Stimulated activated CD4-positive, alpha-beta T cell treated with anti-CD3 and anti-CD28 coated beads, Interleukin-4, amount 100 ng/mL, for 4 hours (primary cell): ENCODE measurements at places on chromosomes 11 and 22.

DNA sequence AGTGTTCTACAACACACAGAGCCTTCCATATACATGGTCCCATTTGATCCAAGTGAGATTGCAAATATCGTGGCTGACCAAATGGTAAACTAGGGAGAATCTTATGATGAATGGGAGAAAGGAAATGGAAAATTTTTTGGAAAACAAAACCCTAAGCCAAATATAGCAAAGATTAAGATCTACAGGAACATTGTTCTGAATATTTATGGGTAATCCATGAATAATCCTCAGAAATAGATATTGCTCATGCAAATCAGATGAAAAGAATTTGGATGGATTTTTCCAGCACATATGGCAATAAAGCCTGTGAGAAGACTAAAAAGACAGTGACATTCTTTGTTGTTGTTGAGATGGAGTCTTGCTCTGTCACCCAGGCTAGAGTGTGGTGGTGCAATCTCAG is 21.7 kb upstream of the PRDM10 start:
- no peak for DNase-seq

DNA sequence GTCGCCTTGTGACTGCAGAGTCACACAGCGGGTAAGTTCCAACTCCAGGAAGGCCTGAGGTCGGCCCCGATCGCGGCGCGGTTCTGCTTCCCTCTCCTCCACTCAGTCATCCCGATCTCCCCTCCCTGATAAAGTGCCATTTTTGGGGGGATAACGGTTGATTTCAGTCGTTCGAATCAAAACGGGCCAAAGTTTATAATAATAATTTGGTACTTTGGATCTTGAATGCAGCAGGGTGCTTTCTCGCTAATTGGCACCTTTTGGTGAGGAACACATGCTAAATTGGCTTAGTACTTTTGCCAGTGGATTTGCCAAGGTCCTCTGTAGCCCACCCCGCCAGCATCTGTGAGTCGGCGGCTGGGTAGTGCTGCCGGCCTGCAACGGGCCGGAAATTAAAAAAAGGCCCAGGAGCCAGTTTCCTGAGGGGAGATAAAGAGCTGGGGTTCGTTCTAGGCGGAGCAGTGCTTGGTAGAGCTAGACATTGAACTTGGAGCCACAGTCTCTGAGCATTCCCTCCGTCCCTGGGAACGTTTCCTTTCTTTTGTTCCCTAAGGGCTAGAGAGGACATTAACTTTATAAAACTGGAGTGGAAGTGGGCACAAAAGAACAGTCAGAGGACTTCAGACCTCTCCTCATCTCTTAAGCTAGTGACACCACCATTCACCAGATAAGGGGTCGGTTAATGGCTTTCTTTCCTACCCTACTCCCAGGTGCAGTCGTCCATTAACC is 997 bp downstream of the UBE2L3 start:
- no peak for DNase-seq

- DNase-seq: no peak
Measured at GRCh38 chr11:132206993-132207392, 836.6 kb downstream of the NTM start.

DNA sequence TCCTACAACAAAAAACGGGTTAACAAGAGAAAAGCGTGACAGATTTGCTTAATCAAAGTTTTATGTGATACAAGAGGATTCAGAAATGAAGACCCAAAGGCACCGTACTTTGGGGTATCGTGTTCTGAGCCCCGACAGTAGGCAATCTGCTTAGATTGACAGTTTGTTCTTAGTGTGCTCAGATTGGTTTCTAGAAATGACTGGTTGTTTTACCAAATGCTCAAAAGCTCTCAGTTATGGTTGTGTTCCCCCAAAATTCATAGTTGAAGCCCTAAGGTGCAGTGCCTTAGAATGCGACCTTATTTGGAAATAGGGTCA is 102.7 kb downstream of the RASSF10 start:
- DNase-seq: no peak

DNA sequence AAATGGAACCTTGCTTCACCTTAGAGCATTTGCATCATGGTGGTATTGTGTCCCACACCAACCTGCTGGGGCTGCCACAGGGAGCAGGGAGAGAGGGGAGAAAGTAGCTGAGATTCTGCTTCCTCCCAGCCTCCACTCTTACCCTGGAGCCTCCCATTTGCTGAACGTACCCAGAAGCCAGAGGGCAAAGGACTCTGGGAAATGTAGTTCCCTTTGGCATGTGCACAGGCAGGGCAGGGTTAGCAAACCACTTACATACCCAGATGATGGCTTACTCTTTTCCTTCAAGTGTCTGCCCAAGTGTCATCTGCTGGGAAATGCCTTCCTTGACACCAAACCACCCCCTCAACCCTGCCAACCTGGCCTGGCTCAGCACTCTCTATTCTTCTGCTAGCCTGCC is 16.9 kb downstream of the SMIM38 start:
- no peak for DNase-seq

- no peak for DNase-seq
Measured at GRCh38 chr11:46553814-46554212, 40.0 kb downstream of the AMBRA1 start.

DNA sequence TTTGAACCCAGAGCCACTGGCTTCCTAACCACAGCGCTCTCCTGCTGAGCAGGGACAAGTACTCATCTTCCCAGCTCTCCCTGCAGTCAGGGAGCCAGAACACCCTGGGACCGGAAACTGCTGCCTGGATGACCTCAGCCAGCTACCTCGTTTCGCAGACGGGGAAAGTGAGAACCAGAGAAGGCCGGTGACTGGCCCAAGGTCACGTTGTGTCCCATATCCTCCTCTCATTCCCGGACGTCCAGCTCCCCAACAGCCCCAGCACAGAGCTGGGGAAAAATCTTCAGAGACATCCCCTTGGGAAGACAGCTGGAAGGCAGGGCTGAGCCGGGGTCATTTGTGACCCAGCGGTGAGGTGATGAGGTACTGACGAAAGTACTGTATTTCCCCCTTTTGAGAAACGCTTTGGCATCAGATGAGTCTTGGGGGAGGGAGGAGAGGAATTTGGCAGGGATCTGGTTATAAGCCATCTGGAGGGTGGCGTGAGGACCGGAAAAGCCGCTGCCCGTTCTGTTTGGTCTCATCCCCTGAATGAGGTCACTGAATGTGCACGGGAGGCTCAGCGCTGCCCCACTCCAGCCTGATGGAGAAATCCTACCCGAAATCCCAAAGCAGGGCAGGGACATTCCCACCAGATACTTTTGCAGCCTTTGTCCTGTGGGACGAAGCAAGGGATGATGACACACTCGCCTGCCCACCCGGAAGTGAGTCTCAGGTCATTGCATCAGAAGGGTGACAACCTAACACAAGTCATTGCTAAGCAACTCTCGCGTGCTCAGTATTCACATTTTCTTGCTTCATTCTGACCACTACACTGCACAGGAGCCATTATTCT is 41.1 kb downstream of the LIF start:
- DNase-seq: no peak

DNA sequence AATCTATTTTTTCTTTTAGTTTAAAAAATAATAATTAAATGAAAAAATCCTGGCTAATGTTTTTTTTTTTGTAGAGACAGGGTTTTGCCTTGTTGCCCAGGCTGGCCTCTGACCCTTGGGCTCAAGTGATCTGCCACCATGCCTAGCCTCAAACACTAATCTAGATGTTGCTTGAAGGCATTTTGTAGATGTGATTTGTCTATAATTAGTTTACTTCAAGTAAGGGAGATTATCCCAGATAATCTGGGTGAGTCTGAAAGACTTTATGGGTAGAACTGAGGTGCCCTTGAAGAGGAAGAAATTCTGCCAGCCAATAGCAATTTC is 38.6 kb upstream of the RBFOX2 start:
- no peak for DNase-seq

- DNase-seq: peak; percentile 54
Measured at GRCh38 chr11:122655527-122656072, at the start of gene UBASH3B. TSS of gene UBASH3B (plus strand) at chr11:122655722. CDS start at chr11:122656050, 328 bp downstream.

DNA sequence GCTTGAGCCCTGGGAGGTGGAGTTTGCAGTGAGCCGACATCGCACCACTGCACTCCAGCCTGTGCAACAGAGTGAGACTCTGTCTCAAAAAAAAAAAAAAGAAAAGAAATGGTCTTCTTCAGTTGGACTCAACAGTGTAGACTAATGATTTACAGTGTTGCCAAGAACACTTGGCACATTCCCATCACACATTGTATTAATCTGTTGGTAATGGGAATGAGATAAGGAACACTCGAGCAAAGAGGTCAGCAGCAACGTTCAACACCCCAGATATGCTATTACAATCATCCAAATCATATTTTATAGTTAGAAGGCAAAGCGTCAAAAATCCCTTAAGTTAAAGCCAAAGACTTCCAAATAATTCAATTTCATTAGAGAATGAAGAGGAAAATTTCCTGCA is 14.5 kb downstream of the CDON start:
- no peak for DNase-seq

GRCh38 chr11:70298243-70298915 is 27.9 kb downstream of the PPFIA1 start:
- DNase-seq: no peak

DNA sequence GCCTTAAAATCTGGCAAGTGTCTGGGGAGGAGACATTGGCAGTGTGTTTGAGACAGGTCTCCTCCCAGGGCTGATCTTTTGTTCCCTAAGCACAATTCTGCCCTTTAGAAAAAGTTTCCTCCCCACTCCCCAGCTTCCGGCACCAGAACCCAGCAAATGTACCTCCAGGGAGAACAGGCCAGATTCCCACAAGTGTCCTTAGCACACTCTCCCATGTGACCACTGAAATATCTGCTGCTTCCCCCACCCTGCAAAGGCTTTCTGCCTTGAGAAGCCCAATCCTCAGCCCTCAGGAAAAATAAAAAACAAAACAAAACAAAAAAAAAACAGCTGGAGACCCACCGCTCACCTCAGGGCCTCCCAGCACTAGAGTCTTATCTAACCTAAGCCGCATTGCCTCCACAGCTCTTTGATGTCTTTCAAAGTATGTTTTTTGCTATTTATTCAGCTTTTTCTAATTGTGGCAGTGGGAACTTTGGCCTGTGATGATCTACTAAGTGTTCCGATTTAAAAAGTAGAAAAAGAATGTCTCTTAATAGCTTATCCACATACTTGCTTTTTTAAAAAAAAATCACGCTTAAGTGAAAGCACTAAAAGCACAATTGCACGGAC is 29.0 kb upstream of the FBLN1 start:
- no peak for DNase-seq

DNA sequence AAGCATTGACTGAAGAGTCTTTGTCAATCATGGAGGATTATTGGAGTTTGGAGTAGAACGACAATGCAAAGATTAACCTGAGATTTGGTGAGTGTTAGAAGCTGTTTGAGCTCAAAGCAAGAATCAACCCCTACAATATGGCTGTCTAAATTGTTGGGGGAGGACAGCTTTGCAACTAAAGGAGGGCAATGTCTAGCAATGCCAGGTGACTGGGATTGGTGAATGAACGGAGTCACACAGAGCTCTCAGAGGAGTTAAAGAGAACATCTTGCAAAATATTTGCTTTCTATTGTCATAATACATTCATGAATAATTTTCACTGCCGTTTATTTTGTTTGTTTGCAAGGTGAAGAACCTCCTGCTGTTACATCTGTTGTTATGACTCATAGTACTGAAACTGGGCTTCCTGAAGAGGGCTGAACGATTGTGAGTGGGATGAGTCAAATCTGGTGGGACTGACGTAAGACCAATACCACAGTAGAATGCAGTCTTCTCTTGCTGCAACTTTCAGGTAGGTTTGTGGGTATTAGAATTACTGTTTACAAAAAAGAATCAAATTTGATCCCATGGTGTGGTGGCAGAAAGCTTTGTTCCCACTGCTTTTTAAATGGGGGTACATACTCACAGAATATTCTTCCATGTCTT is 281.9 kb downstream of the CADM1 start:
- DNase-seq: no peak

GRCh38 chr22:36384766-36385481 is 2.8 kb downstream of the MYH9 start:
- DNase-seq: peak; percentile 55

DNA sequence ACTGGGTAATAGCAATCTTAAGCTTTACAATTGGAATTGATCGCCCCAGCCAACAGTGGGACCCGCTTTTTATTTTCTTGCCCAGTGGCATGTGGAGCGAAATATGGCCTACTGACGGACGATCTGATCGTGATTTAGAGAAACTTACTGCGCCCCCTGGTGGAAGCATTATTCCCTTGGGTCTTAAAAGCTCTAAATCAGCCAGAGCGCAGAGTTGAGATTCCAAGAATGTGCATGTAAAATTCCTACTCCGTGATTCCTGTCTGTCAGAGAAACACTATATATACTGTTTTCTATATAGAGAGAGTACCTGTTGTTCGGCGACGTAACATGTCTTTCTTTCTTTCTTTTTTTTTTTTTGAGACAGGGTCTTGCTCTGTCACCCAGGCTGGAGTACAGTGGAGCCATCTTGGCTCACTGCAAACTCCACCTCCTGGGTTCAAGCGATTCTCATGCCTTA is 3.7 kb upstream of the DPF2 start:
- peak; percentile 70 for DNase-seq

DNA sequence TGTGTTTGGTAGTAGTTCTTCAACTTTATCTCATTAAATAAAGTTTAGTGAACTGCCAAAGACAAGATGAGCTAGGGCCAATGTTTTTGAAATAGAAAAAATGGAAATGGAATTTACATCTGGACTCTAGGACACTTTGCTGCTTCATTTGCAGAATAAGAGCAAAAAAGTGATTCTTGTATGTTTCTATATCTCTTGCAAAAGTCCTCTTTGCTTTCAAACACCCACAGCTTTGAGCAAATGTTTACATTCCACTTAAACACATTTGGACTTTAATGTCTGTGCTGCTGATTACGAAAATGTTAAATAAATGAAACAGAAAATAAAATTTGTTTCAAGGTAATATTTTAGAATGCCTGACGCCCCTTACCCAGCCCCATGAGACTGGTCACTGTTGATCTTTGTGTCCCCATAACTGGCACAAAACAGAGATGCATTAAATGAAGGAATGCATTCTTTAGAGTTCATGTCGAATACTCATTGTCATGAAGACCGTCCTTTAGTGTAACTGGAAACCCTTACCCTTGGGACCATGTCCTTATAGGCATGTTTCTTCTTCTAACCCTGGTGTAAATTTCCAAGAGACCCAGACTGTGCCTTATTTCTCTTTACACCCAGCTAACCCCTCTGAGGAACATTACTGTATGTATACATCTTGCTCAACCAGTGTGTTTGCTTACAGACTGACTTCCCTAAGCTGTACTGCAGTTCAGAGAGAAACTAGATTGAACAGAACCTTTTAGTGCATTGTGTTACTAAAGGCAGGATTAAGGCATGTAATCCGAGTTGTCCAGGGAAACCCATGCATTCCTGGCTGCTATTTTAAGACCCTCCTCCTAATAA is 199.7 kb downstream of the NAV2 start:
- no peak for DNase-seq

GRCh38 chr22:49418943-49419342 is 408.7 kb downstream of the BRD1 start:
- no peak for DNase-seq

- no peak for DNase-seq
Measured at GRCh38 chr11:76601724-76602123, 68.8 kb downstream of the LRRC32 start.

GRCh38 chr22:20175597-20175900 is 24.7 kb upstream of the CCDC188 start:
- DNase-seq: no peak

- no peak for DNase-seq
Measured at GRCh38 chr11:102936864-102937509, 18.5 kb downstream of the MMP13 start.
